Natural killer cell (primary cell): ENCODE measurements at places on chromosomes 4 and X.

DNA sequence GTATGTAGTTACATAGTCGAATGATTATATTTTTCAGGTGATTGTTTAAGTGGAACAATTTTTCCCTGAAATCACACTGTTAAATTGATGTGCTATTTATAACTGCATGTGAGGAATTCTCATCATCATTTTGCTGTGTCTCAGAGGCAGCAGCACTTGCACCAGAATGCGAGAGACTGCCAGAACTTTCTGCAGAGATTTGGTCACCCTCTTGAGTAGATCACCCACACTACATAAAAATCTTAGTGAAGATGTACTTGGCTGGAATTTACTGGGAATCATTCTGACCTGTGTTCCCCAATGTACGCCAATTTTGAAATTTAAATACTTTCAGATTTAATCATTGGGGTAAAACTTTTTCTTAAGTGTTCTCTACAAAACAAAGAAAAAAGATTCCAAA is 5.4 kb downstream of the UGT2B4 start:
- no peak overlapping the region for H3K27ac ChIP-seq
- H3K4me1 ChIP-seq: no peaks in the 10 kb centered on the region
- no peak for DNase-seq

DNA sequence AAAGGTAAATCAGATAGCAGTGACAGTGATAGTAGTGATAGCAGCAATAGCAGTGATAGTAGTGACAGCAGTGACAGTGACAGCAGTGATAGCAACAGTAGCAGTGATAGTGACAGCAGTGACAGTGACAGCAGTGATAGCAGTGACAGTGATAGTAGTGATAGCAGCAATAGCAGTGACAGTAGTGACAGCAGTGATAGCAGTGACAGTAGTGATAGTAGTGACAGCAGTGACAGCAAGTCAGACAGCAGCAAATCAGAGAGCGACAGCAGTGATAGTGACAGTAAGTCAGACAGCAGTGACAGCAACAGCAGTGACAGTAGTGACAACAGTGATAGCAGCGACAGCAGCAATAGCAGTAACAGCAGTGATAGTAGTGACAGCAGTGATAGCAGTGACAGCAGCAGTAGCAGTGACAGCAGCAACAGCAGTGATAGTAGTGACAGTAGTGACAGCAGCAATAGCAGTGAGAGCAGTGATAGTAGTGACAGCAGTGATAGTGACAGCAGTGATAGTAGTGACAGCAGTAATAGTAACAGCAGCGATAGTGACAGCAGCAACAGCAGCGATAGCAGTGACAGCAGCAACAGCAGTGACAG is 6.1 kb downstream of the DSPP start:
- H3K27ac ChIP-seq: no peak overlapping the region
- no peaks in the 10 kb centered on the region for H3K36me3 ChIP-seq
- no peak overlapping the region for H3K4me3 ChIP-seq
- H3K4me1 ChIP-seq: no peaks in the 10 kb centered on the region

GRCh38 chr4:109232681-109233080 is 69.8 kb downstream of the COL25A1 start:
- H3K27ac ChIP-seq: no peak overlapping the region
- no peaks in the 10 kb centered on the region for H3K4me1 ChIP-seq
- no peak for DNase-seq
- H3K27me3 ChIP-seq: peaks cover 2% of the 10 kb centered on the region

GRCh38 chr4:40182954-40183353 is 13.9 kb upstream of the RHOH start:
- H3K27ac ChIP-seq: no peak overlapping the region
- H3K4me1 ChIP-seq: peaks cover 5% of the 10 kb centered on the region
- H3K27me3 ChIP-seq: no peaks in the 10 kb centered on the region
- H3K36me3 ChIP-seq: no peaks in the 10 kb centered on the region
- H3K4me3 ChIP-seq: no peak overlapping the region

DNA sequence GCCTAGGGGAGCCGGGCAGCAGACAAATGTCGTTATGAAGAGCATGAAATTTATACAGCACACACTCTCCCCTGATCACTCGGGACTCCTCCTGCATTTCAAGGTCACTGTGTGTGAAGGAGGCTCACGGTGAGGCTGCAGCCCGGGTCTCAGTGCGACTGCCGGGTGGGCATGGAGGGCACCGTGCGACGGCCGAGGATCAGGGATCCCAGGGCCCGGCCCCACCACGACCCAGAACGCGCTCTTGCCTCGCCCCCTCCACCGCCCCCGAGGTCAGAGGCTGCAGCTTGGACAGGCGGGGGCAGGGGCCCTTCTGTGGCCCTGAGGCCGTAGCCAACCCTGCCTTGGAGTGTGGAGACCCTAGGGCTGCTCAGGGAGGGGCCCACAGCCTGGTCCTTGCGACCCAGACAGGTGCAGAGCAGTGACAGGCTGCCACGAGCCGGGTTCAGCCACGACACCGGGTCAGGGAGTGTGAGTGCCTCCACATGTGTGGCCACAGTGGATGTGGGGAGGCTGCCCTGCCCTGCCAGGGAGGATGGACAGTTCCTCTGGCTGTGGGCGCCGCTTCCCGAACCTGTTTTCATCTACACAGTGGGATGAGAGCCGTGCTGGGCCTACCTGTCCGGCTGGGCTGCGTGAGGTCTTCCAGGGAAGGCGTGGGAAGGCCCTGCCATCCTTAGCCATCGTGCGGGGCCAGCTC is 89.3 kb upstream of the NKX1-1 start:
- H3K4me3 ChIP-seq: no peak overlapping the region
- DNase-seq: no peak
- H3K27ac ChIP-seq: no peak overlapping the region
- no peaks in the 10 kb centered on the region for H3K27me3 ChIP-seq
- no peaks in the 10 kb centered on the region for H3K36me3 ChIP-seq
- no peaks in the 10 kb centered on the region for H3K4me1 ChIP-seq

DNA sequence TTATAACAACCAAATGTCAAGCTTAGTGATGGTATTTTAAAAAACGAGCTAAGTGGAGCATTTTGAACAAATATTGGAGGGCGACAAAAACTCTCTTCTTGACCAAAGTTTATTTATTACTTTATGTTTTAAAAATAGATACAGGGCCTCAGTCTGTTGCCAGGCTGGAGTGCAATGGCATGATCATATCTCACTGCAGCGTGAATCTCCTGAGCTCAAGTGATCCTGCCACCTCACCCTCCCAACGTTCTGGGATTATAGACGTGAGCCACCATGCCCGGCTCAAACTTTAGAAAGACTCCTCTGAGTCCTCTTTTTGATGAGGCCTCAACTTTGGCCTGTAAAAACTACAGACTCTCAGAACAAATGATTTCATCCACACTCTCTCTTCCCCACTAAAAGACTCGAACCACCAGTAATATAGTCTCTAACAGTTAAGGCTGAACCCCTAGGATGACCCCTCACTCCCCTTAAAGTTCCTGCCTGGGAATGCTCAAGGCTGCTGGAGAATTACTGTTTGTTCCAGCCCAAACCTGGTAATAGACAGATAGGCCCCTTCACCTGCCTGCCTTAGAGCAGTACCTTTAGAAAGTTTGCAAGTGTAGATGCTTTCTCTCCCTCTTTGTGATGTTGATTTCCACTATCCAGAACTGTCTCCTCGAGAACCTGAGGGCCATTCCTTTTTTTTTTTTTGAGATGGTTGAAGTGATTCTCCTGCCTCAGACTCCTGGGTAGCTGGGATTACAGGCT is 55.3 kb upstream of the HPSE start:
- H3K27ac ChIP-seq: no peak overlapping the region
- no peak for DNase-seq
- no peak overlapping the region for H3K4me3 ChIP-seq
- no peaks in the 10 kb centered on the region for H3K36me3 ChIP-seq
- H3K27me3 ChIP-seq: no peaks in the 10 kb centered on the region

DNA sequence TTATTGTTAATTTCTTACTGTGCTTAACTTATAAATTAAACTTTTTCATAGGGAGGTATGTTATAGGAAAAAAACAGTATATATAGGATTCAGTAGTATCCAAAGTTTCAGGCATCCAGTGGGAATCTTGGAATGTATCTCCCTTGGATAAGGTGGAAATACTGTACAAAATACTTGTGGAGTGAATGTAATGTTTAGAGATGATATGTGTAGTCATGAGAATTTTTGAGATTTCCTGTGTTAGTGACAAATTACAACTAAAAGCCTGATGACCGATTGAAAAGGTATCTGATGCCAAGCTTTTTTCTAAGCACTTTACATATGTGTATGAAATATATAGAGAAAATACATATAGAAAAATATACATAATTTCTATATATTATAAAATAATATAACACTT is 69.2 kb downstream of the STK32B start:
- no peaks in the 10 kb centered on the region for H3K27me3 ChIP-seq
- no peaks in the 10 kb centered on the region for H3K36me3 ChIP-seq
- H3K27ac ChIP-seq: no peak overlapping the region
- no peak overlapping the region for H3K4me3 ChIP-seq

DNA sequence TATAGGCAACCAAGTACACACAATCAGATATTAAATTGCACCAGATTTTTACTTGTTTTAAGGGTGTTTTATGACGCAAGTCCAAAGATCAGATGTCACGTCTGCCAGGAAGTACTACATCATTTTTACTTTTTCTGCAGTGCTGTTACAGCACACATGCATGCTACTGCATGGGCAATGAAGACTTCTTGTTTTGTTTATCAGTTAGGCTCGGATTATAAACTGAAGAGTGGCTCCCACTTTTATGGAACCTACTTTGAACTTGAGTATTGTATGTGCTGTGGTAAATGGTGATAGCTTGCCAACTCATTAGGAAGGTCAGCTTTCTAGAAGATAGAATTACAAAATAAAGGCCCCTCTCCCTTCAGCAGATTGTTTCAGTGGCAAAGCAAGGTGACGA is 131.6 kb downstream of the CEP135 start:
- H3K27me3 ChIP-seq: no peaks in the 10 kb centered on the region
- DNase-seq: no peak
- H3K27ac ChIP-seq: no peak overlapping the region
- H3K36me3 ChIP-seq: no peaks in the 10 kb centered on the region
- no peak overlapping the region for H3K4me3 ChIP-seq

DNA sequence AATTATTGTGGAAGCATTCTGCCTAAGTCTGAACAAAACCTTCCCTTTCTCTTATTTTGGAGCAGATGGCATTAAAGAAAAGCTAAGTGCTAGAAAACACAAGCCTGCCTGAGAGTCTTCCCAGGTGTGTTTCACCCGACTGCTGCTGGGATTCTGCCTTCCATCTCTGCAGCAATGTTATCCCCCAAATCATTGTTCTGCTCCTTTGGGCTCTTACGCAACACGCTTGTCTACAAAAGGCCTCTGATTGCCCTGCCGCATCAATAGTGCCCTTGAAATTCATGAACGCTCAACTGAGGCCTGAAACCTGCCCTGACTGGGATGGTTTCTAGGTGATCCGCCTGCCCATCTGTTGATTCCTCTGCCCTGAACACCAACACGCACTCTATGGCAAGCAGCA is 80.3 kb downstream of the SEL1L3 start:
- no peaks in the 10 kb centered on the region for H3K27me3 ChIP-seq
- no peak overlapping the region for H3K27ac ChIP-seq
- H3K4me1 ChIP-seq: no peaks in the 10 kb centered on the region
- no peak overlapping the region for H3K4me3 ChIP-seq
- H3K36me3 ChIP-seq: peaks cover 55% of the 10 kb centered on the region

GRCh38 chr4:140187316-140187695 is 33.3 kb upstream of the MAML3 start:
- no peaks in the 10 kb centered on the region for H3K4me1 ChIP-seq
- H3K4me3 ChIP-seq: no peak overlapping the region
- no peaks in the 10 kb centered on the region for H3K27me3 ChIP-seq
- no peak for DNase-seq
- H3K36me3 ChIP-seq: no peaks in the 10 kb centered on the region

- H3K36me3 ChIP-seq: no peaks in the 10 kb centered on the region
- H3K4me1 ChIP-seq: no peaks in the 10 kb centered on the region
- no peak for DNase-seq
- no peak overlapping the region for H3K4me3 ChIP-seq
- H3K27ac ChIP-seq: no peak overlapping the region
Measured at GRCh38 chr4:100841911-100842310, 324.1 kb upstream of the EMCN start.

DNA sequence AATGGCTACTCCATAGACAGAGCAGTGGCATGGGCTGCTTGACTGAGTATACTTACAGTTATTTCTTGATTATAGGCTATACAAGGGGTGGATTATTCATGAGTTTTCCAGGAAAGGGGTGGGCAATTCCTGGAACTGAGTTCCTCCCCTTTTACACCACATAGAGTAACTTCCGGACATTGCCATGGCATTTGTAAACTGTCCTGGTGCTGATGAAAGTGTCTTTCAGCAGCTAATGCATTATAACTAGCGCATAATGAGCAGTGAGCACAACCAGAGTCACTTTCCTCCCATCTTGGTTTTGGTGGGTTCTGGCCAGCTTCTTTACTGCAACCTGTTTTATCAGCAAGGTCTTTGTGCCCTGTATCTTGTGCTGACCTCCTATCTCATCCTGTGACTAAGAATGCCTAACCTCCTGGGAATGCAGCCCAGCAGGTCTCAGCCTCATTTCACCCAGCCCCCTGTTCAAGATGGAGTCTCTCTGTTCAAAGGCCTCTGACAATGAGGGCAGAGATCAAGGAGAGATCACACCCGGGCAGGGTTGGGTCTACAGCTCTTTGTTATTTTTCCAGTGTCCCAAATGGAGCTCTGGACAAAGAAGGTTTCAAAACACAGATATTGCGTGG is 468.4 kb upstream of the PRKX start:
- H3K36me3 ChIP-seq: no peaks in the 10 kb centered on the region
- H3K4me3 ChIP-seq: no peak overlapping the region
- no peak overlapping the region for H3K27ac ChIP-seq
- no peaks in the 10 kb centered on the region for H3K27me3 ChIP-seq

DNA sequence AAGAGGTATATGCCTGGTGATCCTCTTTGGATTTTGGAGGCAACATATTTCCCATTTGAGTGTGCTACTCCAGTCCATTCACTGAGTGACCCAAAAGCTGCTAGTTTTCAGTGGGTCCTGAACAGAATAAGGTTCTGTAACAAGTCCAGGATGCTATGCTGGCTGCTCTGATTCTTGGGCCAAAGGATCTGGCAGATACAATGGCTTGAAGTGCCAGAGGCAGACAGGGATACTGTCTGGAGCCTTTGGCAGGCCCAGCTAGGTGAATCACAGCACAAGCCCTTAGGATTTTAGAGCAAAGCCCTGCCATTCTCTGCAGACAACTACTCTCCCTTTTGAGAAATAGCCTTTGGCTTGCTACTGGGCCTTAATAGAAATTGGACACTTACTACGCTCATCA is 40.6 kb downstream of the DCHS2 start:
- H3K4me3 ChIP-seq: no peak overlapping the region
- no peaks in the 10 kb centered on the region for H3K36me3 ChIP-seq
- no peak overlapping the region for H3K27ac ChIP-seq
- no peaks in the 10 kb centered on the region for H3K4me1 ChIP-seq
- H3K27me3 ChIP-seq: no peaks in the 10 kb centered on the region

DNA sequence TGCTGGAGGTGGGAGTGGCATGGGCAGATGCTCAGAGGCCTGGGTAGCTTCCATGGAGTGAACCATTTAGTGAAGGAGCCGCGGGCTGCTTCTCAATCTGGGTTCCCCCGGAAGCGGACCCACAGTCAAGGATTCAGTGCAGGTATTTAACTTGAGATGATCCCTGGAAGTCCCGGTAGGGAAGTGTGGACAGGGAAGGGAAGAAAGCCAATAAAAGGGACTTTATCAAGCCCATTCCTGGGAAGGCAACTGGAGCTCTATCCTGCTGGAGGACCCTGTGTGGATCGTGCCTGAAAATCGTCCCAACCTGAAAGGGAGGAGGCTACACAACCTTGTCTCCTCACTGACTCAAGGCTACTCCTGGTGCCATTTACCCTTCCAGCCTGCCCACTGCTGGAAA is 76.9 kb downstream of the DHX15 start:
- DNase-seq: no peak
- no peaks in the 10 kb centered on the region for H3K4me1 ChIP-seq
- H3K4me3 ChIP-seq: no peak overlapping the region
- no peaks in the 10 kb centered on the region for H3K27me3 ChIP-seq
- no peak overlapping the region for H3K27ac ChIP-seq

GRCh38 chrX:107360788-107361360 is 88.6 kb upstream of the FRMPD3 start:
- H3K4me3 ChIP-seq: no peak overlapping the region
- no peak overlapping the region for H3K27ac ChIP-seq
- no peak for DNase-seq
- H3K27me3 ChIP-seq: no peaks in the 10 kb centered on the region
